ENCODE measurements at places on chromosomes 5 and 9. TPM values are rescaled to one million over a fixed set of nuclear protein-coding genes. Genes with fewer than 3 reads are reported as not detected.

GRCh38 chr9:134833294-134833880 lies 47.2 kb upstream of the FCN2 start:
- DNase-seq, result no peak

TSPAN17 gene
- total RNA-seq, result 40.2 TPM

DNA sequence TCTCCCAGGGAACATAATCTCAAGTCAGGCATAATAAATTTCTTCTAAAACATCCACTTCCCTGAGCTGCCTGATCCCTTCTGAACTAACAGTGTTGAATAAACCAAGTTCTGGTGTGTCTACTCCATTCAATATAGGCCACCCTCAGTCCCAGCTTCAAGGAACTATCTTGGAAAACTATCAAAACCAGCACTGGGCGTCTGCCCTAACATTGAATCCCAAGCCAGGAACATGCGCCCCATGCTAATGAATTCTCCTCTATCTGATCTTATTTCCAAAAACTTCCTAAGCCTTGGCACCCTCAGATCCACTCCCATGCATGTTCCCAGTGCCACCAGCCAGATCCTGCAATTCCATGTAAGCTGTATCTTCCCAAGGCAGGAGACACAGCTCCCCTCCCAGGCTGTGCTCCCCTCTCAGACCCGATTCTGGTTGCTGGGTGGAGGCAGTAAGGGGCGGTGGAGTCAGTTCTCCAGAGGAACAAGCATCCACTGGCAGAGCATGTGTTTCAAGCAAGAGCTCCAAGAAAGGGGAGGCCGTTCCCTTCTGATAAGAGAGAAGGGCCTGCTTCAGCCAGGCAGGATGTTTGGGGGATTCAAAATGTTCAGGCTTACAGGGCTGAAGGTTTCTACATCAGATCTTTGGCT lies 13.1 kb upstream of the FOXI1 start:
- DNase-seq, result no peak

DNA sequence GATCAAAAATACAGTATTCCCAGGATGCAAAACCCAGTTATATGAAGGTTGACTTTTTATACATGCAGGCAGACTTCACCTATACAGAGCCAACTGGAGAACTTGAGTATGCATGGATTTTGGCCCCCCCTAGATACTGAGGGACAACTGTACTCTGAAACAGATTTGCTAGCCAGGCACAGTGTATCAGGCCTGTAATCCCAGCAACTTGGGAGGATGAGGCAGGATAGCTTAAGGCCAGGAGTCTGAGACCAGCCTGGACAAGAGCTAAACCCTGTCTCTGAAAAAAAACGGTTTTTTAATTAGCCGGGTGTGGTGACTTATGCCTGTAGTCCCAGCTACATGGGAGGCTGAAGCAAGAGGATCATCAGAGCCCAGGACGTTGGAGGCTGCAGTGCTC lies 21.9 kb downstream of the PTBP3 start:
- DNase-seq, result no peak

DNA sequence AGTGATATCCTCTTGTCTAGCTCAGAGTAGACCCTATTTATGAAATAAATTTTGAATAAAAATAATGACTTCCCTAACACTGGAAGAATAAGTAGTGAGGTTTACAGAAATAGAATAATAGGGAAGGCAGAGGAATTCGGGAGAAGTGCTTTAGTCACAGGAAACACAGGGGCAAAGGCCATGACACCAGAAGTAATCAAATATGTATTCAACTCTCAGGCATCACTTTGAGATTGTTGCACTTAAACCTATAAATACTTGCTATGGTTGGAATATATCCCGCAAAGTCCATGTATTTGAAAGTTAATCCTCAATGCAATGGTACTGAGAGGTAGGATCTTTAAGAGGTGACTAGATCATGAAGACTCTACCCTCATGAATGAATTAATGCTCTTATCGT lies 166.8 kb downstream of the YIPF5 start:
- no peak for DNase-seq

SUSD3 gene
- total RNA-seq, result 1.4 TPM

DNA sequence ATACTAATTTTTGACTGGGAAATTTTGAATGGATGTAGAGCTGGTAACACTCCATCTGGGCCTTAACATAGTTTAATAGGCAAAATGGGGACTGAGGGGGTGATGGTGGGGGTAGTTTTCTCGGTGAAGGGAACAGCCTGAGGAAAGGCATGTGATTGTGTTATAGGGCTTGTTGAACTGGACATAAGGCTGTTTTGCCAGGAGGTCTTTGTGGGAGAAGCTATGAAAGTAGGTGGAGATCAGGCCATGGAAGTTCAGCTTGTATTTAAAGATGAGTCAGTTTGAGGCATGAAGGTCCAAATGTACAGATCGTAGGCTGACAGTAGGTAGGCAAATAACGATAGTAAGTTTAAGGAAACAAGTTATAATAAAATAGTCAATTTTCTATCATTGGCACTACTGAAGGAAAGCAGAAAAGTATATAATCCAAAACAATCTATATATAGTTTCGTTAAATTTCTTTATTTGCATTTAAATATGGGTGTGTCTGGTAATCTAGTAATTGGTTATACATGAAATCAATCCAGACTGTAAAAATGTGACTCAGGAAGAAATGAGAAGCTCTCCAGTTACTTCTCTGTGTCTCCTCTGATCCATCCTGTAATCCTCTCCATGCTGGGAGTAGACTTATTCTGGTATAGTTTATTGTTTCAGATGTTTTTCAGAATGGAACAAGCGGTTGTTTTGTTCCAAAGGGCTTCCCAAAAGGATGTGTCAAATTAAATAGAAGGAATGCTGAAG lies 2.8 kb downstream of the CSNK1G3 start:
- DNase-seq, result no peak

- DNase-seq, result no peak
Observed at GRCh38 chr5:142976861-142977260, 206.7 kb downstream of the ARHGAP26 start.

- no peak for DNase-seq
Observed at GRCh38 chr5:175887463-175887862, 16.1 kb downstream of the CPLX2 start.

TNFSF8 gene
- not detected for total RNA-seq

- DNase-seq, result no peak
Observed at GRCh38 chr9:108618906-108619550, 236.8 kb downstream of the ACTL7B start.

- no peak for DNase-seq
Observed at GRCh38 chr5:73387601-73388305, 60.8 kb downstream of the FOXD1 start.

TMEM8B gene
- total RNA-seq, result 4.2 TPM

DNA sequence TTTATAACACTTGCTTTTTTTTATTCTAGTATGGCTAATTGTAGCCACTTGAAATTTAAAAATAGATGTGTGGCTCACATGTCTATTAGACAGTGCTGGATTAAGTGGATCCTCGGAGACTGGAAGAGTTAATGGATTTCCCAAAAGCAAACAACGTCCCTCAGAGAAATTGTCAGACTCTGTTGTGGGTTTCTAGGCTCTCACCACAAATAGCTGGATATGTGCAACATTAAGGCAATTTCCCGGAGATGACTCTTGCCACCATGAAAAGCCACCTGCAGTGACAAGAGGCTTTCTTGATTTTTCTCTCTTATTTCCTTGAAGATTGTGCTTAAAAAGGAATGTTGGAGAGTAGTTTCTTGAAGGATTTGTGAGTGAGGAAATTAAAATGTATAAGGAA lies 43.2 kb downstream of the TMEM167A start:
- DNase-seq, result no peak

CCDC180 gene
- total RNA-seq, result 0.29 TPM

DNA sequence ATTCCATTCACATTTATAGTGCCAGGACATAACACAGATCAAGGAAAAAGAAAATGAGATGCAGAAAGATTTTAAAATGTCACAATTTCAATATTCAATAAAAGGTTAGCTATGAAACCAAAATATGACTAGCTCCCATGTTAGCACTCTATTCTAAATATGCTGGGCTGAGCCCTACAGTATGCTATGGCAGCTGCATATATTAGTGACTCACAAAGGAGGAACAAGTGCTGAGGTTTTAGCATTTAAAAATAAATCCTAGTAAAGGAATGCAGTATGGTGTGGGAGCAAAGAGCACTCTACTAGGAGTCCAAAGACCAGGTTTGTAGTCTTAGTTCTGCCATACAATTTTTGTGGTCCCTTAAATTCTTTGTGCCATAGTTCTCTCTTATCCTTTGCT lies 118.4 kb downstream of the OXCT1 start:
- DNase-seq, result no peak

RANBP3L gene
- total RNA-seq, result not detected

HTR4 gene
- total RNA-seq, result not detected

DNA sequence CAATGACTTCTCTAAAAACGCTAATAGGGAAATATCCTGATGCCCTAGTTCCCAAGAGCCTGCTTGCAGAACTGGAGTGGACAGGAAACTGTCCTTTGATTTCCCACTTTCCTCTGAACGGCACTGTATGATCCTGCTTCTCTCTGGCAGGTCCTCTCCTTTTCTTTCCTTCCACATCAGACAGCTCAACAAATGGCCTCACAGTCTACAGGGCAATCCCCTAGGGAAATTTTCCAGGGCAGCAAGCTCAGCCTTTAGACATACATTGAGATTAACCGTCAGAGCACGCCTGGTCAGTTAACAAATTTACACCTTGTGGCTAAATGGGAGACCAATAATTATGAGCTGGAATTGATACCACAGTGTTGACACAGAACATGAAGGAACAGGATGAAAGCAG lies 164.9 kb downstream of the SLC24A2 start:
- no peak for DNase-seq

GRCh38 chr9:106920701-106921283 lies 57.8 kb downstream of the ZNF462 start:
- peak; percentile 59 for DNase-seq

DNA sequence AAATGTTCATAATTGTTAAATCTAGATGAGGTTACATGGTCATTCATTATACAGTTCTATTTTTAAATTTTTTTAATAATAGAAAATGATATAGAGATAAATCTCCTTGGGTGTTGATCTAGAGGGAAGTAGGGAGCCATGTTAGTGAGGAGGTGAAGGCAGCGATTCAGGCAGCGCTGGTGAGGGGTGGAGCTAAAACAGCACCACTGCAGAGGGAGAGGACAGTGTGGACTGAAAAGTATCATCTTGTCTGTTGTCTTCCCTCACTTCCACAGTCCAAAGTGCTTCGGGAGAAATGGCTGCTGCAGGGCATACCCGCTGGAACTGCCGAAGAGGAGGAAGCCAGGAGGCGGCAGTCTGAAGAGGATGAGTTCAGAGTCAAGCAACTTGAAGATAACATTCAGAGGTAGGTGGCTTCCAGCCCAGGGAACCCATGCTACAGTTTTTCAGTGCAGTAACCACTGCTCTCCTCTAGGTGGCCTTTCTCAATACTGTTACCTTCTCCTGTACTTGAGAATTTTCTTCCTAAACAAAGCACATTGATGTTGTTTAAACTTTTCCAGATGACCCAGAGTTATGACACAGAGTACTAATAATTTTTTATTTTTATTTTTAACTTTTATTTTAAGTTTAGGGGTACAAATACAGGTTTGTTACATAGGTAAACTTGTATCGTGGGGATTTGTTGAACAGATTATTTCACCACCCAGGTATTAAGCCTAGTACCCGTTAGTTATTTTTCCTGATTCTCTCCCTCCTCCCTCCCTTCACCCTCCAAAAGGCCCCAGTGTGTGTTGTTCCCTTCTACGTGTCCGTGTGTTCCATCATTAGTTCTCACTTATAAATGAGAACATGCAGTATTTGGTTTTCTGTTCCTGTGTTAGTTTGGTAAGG lies 100.5 kb downstream of the PALM2AKAP2 start:
- DNase-seq, result no peak

- DNase-seq, result no peak
Observed at GRCh38 chr5:56517011-56517416, 283.9 kb upstream of the ANKRD55 start.

DNA sequence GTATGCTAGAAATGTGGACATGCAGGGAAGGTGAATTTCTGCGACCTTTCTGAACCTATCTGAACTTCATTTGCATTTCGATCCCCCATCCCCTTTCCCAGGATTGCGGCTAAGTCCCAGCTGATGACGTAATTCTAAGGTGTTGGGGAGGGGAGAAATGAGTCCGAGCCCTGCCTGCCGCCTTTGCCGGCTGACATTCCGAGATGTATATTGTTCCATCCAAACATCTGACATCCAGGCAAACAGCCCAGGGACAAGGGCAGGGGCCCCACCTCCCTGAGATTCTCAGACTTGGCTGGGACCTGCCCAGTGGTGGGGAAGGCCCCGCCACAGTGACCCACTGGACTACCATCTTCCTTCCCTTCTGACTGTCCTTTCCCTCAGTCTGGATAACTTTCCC lies 494.6 kb downstream of the ENC1 start:
- DNase-seq, result no peak

DNA sequence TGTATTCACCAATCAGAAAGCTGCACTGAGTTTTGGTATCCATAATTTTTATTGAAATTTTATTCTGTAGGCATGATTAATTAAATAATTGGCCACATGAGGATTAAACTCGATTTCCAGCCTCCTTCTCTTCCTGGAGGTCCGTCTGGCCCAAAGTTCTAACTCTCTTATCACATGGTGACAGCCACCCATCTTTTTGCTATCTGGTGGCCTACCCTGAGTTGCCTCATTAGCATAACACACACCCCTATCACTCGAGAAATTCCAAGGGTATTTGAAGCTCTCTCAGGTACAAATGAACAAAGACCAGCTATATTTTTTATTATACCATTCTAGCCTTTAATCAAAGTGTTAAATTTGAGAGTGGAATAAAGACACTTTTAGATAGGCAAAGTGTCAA lies 57.7 kb downstream of the APC start:
- DNase-seq, result no peak

CEL gene
- total RNA-seq, result 0.58 TPM

DNA sequence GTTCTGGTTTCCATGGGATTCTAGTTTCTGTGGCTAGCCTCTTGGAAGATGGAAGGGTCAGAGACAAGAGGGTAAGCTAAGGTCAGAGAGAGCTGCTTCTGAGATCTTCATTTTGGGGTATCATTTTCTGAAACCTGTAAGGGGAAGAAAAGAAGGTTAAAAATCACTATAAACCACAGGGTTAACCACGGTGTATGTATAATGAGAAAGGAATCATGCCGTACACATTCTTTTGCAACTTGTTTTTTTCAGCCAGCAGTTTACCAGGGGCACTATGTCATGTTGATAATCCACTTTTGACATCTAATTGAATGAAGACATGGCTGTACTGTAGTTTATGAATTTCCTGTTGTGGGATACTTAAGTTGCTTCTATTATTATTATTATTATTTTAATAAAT lies 164.4 kb downstream of the FOCAD start:
- DNase-seq, result no peak

- DNase-seq, result no peak
Observed at GRCh38 chr9:131264231-131264630, 12.1 kb downstream of the FAM78A start.

- no peak for DNase-seq
Observed at GRCh38 chr5:122007546-122007945, 45.8 kb downstream of the SRFBP1 start.

N4BP3 gene
- total RNA-seq, result 3.1 TPM

DTWD2 gene
- 8.8 TPM for total RNA-seq

- DNase-seq, result no peak
Observed at GRCh38 chr5:166363087-166363760, 1928.2 kb upstream of the WWC1 start.

CLIC3 gene
- total RNA-seq, result 2.4 TPM
